ENCODE measurements at places on chromosomes 16 and 17. TPM values are rescaled to one million over a fixed set of nuclear protein-coding genes. Genes with fewer than 3 reads are reported as not detected.

DNA sequence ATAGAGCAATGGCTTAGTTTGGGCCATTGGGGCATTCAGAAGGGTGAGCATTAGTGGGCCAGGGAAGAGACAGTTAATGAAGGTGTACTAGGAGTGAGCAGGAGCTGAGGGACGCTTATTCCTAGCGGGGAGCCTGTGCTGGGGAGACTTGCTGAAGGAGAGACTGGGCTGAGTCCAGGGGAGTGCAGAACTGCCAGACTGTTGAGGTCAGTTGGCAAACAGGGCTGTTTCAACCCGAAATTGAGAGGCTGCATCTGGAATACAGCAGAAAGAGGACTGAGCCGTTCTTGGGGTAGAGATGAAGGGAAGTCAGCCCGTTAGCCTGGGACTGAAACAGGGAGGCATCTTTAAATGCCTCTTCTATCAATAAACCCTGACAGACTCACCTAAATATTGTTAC lies 33.2 kb downstream of the MAP2K6 start:
- no peak for DNase-seq
- H3K4me1 ChIP-seq, result peaks cover 8% of the 10 kb centered on the region
- H3K27ac ChIP-seq, result no peak overlapping the region
- no peak overlapping the region for H3K4me3 ChIP-seq

KRTAP4-5 gene
- polyA plus RNA-seq, result not detected

GRCh38 chr17:34820922-34821321 lies 140.3 kb downstream of the CCT6B start:
- H3K4me3 ChIP-seq, result no peak overlapping the region
- H3K4me1 ChIP-seq, result no peaks in the 10 kb centered on the region
- H3K36me3 ChIP-seq, result no peaks in the 10 kb centered on the region
- H3K27ac ChIP-seq, result no peak overlapping the region
- no peak for DNase-seq

GRCh38 chr17:2343421-2343820 lies 6.1 kb downstream of the SGSM2 start:
- H3K4me3 ChIP-seq, result no peak overlapping the region
- H3K27me3 ChIP-seq, result no peaks in the 10 kb centered on the region

DNA sequence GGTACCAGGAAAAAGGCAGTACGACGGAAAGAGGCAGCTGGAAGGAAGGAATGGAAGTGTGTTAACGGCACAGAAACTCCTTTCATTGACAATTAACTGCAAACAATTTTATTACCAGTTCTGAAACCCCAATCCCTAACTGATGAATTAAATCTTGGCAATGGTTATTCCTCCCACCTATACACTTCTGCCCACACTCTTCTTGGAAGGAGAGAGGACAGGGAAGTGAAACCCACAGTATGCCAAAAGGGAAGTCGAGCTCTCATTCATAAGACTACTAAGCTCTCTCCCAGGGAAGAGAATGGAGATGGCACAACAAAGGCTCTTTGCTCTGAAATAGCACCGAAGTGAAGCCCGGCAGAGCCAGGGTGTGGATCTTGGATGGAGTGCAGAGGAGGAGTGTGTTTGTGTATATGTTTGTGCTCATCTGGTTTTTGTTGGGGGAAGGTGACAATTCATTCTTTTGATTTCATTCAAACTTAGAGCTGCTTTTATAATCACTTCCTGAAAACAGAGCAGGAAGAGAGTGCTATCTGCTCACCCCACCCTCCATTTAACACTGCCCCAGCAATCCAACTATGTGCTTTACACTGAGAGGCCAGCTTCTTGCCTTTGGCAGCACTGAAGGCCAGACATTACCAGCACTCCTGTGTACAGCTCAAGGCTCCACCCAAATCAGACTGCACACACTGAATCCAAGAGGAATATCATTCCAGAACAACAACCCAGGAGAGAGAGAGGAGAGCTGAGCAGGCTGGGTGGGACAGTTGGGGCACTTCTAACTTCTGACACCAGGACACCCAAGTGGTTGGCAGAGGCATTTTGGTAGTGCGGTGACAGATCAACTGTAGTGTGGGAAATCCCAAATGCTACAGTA lies 68.7 kb downstream of the HIC1 start:
- no peak overlapping the region for H3K4me3 ChIP-seq
- H3K27me3 ChIP-seq, result no peaks in the 10 kb centered on the region
- no peak for DNase-seq
- peak overlapping the region; percentile 75 for H3K27ac ChIP-seq

CDYL2 gene
- 1.7 TPM for polyA plus RNA-seq

GRCh38 chr17:79948406-79948944 lies 87.2 kb downstream of the TBC1D16 start:
- H3K27ac ChIP-seq, result no peak overlapping the region
- H3K36me3 ChIP-seq, result peaks cover 23% of the 10 kb centered on the region
- no peaks in the 10 kb centered on the region for H3K27me3 ChIP-seq

- H3K4me3 ChIP-seq, result no peak overlapping the region
- no peak for DNase-seq
- H3K36me3 ChIP-seq, result no peaks in the 10 kb centered on the region
- no peak overlapping the region for H3K27ac ChIP-seq
- H3K27me3 ChIP-seq, result no peaks in the 10 kb centered on the region
Measured at GRCh38 chr17:51439395-51440229, 179.3 kb downstream of the UTP18 start.

DNA sequence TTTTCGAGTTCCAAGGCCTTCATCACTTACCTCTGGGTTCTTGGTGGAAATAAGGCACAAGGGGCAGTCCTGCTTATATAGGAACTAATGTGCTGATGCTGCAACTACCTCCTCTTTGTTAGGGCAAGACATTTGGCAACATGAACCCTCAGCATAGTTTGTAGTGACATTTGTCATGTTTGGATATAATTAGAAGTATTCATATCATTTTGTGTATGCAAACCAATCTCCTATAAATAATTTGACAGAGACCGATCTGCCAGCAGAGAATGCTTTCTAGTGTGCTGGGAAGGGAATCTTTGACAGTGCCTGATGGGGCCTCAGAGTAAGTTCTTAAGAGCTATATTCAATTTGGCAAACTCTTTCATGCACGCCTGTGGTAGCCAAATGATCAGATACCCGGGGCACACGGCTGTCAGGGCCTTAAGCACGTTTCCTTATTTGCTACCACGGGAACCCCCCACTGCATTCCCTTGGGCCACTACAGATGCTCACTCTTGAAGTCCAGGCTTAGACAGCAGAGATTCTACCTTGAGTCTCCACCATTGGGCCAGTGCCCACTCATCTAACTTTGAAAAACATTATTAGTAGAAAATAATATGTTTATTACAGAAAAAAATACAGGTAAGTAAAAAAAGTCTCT lies at the start of gene MYH8:
Gene MYH8 (minus strand): TSS at position 51 of the 643 bp plus-strand sequence. CDS start 1,723 bp downstream, outside the sequence.
- H3K4me1 ChIP-seq, result no peaks in the 10 kb centered on the region
- no peak within 1 kb of the TSS for H3K4me3 ChIP-seq
- H3K36me3 ChIP-seq, result no peaks in the 10 kb centered on the region

TP53TG3B gene
- not detected for polyA plus RNA-seq

GRCh38 chr17:81406117-81406953 lies 11.1 kb downstream of the BAHCC1 start:
- H3K27ac ChIP-seq, result peak overlapping the region; percentile 95
- peaks cover 41% of the 10 kb centered on the region for H3K4me1 ChIP-seq
- H3K36me3 ChIP-seq, result no peaks in the 10 kb centered on the region

- no peaks in the 10 kb centered on the region for H3K36me3 ChIP-seq
- no peak for DNase-seq
- peaks cover 35% of the 10 kb centered on the region for H3K4me1 ChIP-seq
Measured at GRCh38 chr17:49218941-49219913, 8.7 kb downstream of the ABI3 start.

DNA sequence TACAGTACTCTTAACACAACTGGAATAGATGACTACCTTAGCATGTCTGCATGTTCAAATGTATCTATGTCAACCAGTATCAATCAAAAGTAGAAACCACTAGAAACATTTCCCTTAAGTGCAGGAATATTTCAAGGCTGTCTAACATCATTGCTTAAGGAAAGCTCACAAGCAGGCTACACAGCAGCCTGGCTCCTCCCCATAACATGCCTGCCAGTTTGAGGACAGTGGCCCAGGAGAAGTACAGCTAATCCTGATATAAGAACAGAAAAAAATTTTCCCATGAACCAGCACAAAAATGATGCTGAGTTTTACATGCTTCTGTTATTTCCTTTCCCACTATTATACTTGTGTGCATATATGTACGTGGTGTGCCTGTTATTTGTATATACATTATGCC lies 175.1 kb downstream of the MYO1D start:
- no peaks in the 10 kb centered on the region for H3K36me3 ChIP-seq
- no peaks in the 10 kb centered on the region for H3K4me1 ChIP-seq
- no peak overlapping the region for H3K4me3 ChIP-seq
- no peak overlapping the region for H3K27ac ChIP-seq
- H3K27me3 ChIP-seq, result no peaks in the 10 kb centered on the region

DNA sequence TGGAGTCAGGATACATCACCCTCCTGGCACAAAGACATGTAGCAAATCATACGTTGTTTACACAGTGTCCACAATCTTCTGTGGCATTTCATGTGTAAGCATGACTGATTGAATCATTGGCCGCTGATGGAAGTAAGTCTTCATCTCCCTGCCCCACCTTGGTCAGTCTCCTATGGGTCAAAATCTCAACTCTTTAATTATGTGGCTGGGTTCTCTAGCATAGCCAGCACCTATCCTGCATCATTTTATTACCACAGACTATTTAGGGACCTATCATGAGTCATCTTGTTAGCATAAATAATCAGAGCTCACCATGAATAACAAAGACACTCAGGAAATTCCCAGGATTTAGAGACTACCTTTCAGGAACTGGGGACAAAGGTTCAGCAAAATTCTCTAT lies 15.9 kb downstream of the TANC2 start:
- H3K4me3 ChIP-seq, result no peak overlapping the region
- H3K27ac ChIP-seq, result no peak overlapping the region
- H3K27me3 ChIP-seq, result no peaks in the 10 kb centered on the region
- no peaks in the 10 kb centered on the region for H3K36me3 ChIP-seq

HOXB3 gene
- 3.8 TPM for polyA plus RNA-seq

DNA sequence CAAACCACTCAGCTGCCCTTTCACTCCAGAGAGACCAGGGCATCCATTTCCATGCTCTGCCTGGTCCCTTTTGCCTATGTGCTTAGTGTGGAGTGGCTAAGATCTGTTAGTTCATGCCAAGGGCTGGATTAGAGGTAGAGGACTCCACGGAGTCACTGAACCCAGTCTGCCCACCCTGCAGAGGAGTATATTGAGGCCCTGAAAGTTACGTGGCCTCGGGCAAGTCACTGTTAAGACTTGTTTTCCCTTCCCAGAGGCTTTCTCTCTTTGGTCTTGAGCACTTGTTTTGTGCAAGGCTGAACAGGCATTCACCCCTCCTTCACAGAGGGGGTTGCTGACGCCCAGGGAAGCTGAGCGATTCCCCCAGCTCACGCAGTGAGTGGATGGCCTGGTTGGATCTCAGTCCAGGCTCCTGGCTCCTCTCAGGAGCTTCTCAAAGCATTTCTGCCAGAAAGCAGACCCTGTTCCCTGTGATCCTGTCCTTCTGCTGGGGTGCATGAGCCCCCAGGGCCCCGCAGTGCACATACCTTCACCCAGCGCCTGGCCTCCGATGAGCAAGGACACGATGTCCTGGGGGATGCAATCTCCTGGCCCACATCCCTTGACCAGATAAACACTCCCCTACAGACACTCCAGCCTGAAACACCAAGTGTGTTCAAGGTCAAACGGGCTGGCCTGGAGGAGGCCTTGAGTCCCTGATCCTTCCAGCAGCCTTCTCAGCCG lies 153.4 kb upstream of the GSE1 start:
- peak; percentile 41 for DNase-seq
- peaks cover 55% of the 10 kb centered on the region for H3K4me1 ChIP-seq
- H3K36me3 ChIP-seq, result no peaks in the 10 kb centered on the region
- peak overlapping the region; percentile 82 for H3K27ac ChIP-seq
- H3K27me3 ChIP-seq, result peaks cover 31% of the 10 kb centered on the region

NTN3 gene
- not detected for polyA plus RNA-seq

DNA sequence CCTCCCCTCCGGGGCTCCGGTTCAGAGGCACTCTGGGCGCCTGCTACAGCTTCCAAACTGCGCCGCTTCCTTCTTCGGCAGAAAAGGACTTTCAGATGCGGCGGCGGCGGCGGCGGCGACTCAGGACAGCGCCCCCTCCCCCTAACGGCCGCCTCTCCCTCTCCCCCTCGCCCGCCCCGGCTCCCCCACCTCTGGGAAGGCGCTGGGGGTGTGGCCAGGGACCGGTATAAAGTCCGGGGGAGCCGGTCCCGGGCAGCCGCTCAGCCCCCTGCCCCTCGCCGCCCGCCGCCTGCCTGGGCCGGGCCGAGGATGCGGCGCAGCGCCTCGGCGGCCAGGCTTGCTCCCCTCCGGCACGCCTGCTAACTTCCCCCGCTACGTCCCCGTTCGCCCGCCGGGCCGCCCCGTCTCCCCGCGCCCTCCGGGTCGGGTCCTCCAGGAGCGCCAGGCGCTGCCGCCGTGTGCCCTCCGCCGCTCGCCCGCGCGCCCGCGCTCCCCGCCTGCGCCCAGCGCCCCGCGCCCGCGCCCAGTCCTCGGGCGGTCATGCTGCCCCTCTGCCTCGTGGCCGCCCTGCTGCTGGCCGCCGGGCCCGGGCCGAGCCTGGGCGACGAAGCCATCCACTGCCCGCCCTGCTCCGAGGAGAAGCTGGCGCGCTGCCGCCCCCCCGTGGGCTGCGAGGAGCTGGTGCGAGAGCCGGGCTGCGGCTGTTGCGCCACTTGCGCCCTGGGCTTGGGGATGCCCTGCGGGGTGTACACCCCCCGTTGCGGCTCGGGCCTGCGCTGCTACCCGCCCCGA lies at the start of gene IGFBP4:
Gene IGFBP4 (plus strand): TSS at position 255 of the 792 bp plus-strand sequence. CDS start 286 bp downstream, at position 541.
- H3K36me3 ChIP-seq, result no peaks in the 10 kb centered on the region
- H3K27me3 ChIP-seq, result no peaks in the 10 kb centered on the region
- DNase-seq, result peak; percentile 93
- peaks cover 32% of the 10 kb centered on the region for H3K4me1 ChIP-seq
- peak within 1 kb of the TSS; percentile 71 for H3K4me3 ChIP-seq

- H3K36me3 ChIP-seq, result no peaks in the 10 kb centered on the region
Measured at GRCh38 chr17:57667461-57667923, 77.6 kb downstream of the CCDC182 start.

RNF222 gene
- polyA plus RNA-seq, result not detected

DNASE1L2 gene
- polyA plus RNA-seq, result 0.90 TPM

FKBP10 gene
- polyA plus RNA-seq, result 17.0 TPM

DNA sequence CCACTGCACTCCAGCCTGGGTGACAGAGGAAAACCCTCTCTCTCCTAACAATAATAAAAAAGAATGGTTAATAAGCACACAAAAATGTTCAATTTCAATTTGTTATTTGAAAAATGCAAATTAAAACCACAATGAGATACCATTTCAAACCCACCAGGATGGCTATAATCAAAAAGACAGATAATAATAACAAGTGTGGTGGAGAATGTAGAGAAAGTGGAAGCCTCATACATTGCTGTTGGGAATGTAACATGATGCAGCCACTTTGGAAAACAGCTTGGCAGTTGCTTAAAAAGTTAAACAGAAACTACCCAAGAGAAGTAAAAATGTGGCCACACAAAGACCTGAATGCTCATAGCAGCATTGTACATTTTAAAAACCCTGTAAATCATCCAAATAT lies 51.8 kb upstream of the MAP3K14 start:
- no peaks in the 10 kb centered on the region for H3K36me3 ChIP-seq
- no peak overlapping the region for H3K27ac ChIP-seq
- peaks cover 34% of the 10 kb centered on the region for H3K4me1 ChIP-seq
- H3K27me3 ChIP-seq, result no peaks in the 10 kb centered on the region
- DNase-seq, result no peak

USP31 gene
- 1.7 TPM for polyA plus RNA-seq

- DNase-seq, result no peak
- H3K36me3 ChIP-seq, result no peaks in the 10 kb centered on the region
- H3K27me3 ChIP-seq, result no peaks in the 10 kb centered on the region
- H3K4me1 ChIP-seq, result peaks cover 58% of the 10 kb centered on the region
- H3K4me3 ChIP-seq, result peak overlapping the region; percentile 70
Measured at GRCh38 chr17:27458524-27458908, 2.3 kb downstream of the KSR1 start.

HOXB9 gene
- not detected for polyA plus RNA-seq

All from stomach (tissue), 19 donors.